ENCODE measurements at places on chromosomes 2 and 18. TPM values are rescaled to one million over a fixed set of nuclear protein-coding genes. Genes with fewer than 3 reads are reported as not detected.
A peak's percentile ranks its signal among the peaks of the same experiment; 100 is the strongest.

DNA sequence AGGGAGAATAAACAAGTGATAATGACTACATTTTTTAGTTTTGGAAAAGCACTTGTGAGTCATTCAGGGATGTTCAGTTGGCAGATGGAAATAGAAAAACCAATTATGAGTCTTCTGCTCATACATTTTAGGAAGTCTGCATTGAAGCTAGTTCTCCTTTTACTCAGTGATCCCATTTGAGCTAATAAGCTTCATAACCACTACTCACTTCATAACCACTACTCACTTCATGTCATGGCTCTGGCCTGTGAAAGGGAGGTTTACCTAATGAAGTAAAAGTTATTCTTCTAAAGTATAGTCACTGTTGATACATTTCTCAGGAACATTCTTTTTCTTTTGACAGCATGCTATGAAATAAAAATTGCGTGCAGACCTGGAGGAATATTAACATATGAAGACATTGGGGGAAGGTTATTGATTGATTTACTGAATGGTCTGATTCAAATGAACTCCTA, 948.7 kb downstream of the TSN start:
- no peaks in the 10 kb centered on the region for H3K27me3 ChIP-seq
- no peak for DNase-seq
- no peak overlapping the region for H3K27ac ChIP-seq
- H3K4me3 ChIP-seq = no peak overlapping the region
- H3K36me3 ChIP-seq = no peaks in the 10 kb centered on the region

DNA sequence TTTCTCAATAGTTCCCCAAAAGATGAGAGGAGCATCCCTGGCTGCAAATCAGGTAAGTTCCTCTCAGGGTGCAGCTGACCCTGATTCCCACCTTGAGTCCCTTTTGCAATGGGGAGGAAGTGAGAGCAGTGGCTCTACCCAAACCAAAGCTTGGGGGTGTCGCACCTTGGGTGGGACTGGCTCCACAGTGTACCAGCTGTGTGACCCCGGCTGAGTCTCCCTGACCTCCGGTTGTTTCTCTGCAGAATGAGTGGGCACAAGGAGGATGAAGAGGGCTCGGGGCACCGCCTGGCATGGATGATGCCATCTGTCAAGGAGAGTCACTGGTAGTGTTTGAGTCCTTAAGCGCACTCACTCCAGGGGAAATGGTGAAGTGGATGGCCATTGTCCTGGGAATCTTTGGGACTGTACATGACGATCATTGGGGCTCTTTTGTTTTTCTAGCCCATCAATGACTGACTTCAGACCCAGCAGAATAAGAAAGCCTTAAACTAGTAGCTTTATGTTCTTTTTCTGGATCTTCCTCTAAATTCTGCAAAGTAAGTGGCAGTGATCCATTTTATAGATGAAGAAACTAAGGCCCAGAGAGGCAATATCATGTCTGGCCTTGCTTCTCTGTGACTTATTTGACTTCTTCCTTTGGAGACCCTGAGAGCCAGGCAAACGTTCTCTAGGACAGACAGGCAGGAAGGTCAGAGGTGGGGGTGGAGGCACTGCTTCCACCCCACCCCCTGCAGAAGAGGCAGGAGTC, 106.3 kb upstream of the ST3GAL5 start:
- H3K4me3 ChIP-seq = no peak overlapping the region
- peaks cover 12% of the 10 kb centered on the region for H3K4me1 ChIP-seq
- no peaks in the 10 kb centered on the region for H3K36me3 ChIP-seq
- no peak for DNase-seq
- H3K27ac ChIP-seq = peak overlapping the region; percentile 4

DNA sequence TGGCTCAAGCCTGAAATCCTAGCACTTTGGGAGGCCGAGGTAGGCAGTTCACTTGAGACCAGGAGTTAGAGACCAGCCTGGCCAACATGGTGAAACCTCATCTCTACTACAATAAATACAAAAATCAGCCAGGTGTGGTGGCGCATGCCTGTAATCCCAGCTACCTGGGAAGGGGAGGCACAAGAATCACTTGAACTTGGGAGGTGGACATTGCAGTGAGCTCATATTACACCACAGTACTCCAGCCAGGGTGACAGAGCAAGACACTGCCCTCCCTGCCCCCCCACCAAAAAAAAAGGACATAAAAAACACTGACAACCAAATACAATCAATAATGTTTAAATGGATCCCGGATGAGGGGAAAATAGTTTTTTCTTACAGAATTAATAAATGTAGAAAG, 7.8 kb downstream of the TIA1 start:
- no peak overlapping the region for H3K4me3 ChIP-seq
- no peaks in the 10 kb centered on the region for H3K36me3 ChIP-seq
- no peak for DNase-seq
- no peaks in the 10 kb centered on the region for H3K4me1 ChIP-seq
- no peak overlapping the region for H3K27ac ChIP-seq

GRCh38 chr18:60755134-60755533, 382.6 kb upstream of the MC4R start:
- no peak for DNase-seq
- H3K36me3 ChIP-seq = no peaks in the 10 kb centered on the region
- no peak overlapping the region for H3K4me3 ChIP-seq

DNA sequence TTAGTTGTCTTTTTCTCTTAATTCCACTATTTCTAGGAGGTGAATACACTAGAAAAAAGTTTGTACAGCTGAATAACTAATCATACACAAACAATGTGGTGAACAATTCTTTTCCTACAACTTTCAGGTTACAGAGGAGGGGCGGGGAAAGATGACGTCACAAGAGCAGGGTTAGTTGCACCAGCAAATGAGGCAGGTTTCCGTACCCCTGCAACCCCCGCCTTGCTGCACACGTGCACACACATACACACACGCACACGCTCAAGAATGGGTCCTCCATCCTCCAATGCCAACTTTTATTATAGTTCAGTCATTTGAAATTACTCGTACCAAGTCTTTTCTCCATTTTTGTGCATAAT, 122.8 kb downstream of the ARL4C start:
- H3K27ac ChIP-seq = no peak overlapping the region
- no peak for DNase-seq
- H3K36me3 ChIP-seq = no peaks in the 10 kb centered on the region
- no peaks in the 10 kb centered on the region for H3K27me3 ChIP-seq

- DNase-seq = no peak
- H3K27ac ChIP-seq = no peak overlapping the region
- no peaks in the 10 kb centered on the region for H3K27me3 ChIP-seq
Measured at GRCh38 chr18:42426496-42427015, 471.5 kb downstream of the PIK3C3 start.

DNA sequence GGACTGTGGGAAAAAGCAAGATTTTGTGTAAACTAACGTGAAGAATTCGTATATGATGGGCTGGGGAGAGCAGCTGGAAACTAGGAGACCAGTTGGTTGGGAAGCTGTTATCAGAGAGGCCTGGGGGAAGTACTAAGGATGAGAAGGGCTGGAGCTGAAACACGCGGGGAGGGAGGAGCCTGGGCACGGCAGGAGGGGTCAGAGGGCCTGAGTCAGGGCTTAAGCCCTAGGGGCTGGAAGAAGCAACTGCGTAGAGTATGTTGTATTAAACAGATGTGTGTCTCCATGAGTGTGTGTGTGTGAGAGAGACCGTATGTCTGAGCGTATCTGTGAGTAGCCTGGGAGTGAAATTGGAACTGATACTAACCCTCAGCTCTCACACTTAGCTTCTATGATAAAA, 8.4 kb downstream of the POMC start:
- no peak overlapping the region for H3K4me3 ChIP-seq
- no peaks in the 10 kb centered on the region for H3K36me3 ChIP-seq
- H3K27ac ChIP-seq = no peak overlapping the region
- no peaks in the 10 kb centered on the region for H3K4me1 ChIP-seq

DNA sequence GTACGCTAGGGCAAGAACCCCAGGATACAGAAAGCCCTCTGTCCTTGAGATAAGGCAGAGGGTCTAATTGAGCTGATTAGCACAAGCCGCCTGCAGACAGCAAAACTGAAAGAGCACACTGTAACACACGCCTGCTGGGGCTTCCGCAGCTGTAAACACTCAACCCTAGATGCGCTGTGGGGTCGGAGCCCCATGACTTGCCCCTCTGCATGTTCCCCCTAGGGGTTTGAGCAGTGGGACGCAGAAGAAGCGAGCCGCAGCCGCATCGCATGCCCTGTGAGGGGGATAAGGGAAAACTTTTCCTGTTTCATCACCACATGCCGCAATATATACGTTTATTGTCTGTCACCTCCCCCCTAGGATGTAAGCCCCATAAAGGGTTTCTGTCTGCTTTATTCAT, 384.6 kb downstream of the PLCL1 start:
- no peaks in the 10 kb centered on the region for H3K27me3 ChIP-seq
- no peak overlapping the region for H3K27ac ChIP-seq
- H3K36me3 ChIP-seq = no peaks in the 10 kb centered on the region
- no peak for DNase-seq
- H3K4me1 ChIP-seq = no peaks in the 10 kb centered on the region

- H3K27me3 ChIP-seq = no peaks in the 10 kb centered on the region
- H3K27ac ChIP-seq = no peak overlapping the region
Measured at GRCh38 chr2:198116756-198117155, 312.4 kb downstream of the PLCL1 start.

GRCh38 chr18:73023975-73024374, 156.2 kb upstream of the NETO1 start:
- H3K27ac ChIP-seq = no peak overlapping the region
- no peak overlapping the region for H3K4me3 ChIP-seq
- no peak for DNase-seq
- no peaks in the 10 kb centered on the region for H3K4me1 ChIP-seq

- H3K36me3 ChIP-seq = no peaks in the 10 kb centered on the region
- no peaks in the 10 kb centered on the region for H3K4me1 ChIP-seq
- H3K27me3 ChIP-seq = no peaks in the 10 kb centered on the region
- H3K27ac ChIP-seq = peak overlapping the region; percentile 73
- no peak overlapping the region for H3K4me3 ChIP-seq
- no peak for DNase-seq
Measured at GRCh38 chr2:175002547-175003274, 2.5 kb downstream of the CHN1 start.

GRCh38 chr2:196239622-196240587, 68.5 kb upstream of the STK17B start:
- H3K4me3 ChIP-seq = no peak overlapping the region
- no peaks in the 10 kb centered on the region for H3K4me1 ChIP-seq
- H3K36me3 ChIP-seq = no peaks in the 10 kb centered on the region
- no peaks in the 10 kb centered on the region for H3K27me3 ChIP-seq

- no peak overlapping the region for H3K27ac ChIP-seq
- no peaks in the 10 kb centered on the region for H3K36me3 ChIP-seq
- no peak for DNase-seq
- H3K4me1 ChIP-seq = no peaks in the 10 kb centered on the region
Measured at GRCh38 chr2:21245565-21245964, 121.8 kb downstream of the TDRD15 start.

Gene GRHL1
- 2.8 TPM for total RNA-seq

Gene ABCA12
- 0.14 TPM for total RNA-seq

All from uterus (tissue), 4 donors.